CD8-positive, alpha-beta memory T cell (primary cell): ENCODE measurements at places on chromosomes 1 and 21. TPM values are rescaled to one million over a fixed set of nuclear protein-coding genes. Genes with fewer than 3 reads are reported as not detected.
A peak's percentile ranks its signal among the peaks of the same experiment; 100 is the strongest.

DNA sequence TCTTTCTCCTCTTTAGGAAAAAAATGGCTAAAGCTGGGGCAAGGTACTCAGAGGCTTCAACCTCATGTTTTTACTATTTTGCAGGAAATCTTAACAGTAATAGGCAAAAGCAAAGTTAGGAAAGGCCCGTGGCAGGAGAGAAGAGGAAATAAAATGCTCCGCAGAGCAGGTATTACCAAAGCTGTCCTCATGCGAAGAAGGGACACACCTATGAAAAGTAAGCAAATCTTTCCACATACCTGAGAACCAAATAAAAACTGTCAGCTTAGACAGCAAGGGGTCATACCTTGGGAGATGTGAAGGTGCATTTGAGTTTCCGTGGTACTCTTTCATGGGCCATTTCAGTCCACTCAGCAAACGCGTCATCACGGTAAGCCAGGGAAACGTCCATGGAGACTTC is 73.5 kb downstream of the WLS start:
- no peak for DNase-seq

DNA sequence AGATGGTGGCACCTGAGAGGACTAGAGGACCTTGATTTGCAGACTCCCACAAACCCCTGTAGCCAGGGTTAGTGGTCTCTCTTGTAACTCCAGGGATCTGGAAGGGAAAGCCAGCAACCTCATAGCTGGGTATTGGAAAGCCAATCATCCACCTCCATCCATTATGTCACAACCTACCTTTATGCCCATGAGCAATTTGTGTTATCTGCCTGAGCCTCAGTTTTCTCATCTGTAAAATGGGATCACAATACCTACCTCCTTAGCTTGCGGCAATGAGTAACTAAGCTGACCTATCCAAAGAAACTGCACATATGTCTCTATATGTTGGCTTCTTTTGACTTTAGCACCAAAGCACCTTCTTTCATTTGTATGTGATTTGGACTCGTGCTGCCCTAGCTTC is 14.5 kb downstream of the DLGAP3 start:
- DNase-seq = no peak

DNA sequence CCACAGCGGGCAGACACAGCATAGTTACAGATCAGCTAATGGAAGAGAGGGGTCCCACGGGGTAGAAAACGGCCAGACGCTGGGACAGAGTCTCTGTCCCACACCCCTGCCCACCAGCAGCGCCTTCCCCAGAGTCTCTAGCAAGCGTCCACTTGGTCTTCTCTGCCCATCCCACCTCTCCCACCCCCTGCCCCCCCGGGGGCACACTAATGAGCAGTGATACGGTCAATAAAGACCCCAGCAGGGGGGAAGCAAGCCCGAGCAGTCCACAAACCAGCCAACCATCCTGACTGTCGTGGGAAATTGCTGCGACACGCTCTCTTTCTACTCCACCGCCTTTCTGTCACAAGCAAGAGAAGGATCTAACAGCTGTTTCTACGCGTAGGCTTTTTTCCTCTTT is 374.7 kb downstream of the NPHP4 start:
- no peak for DNase-seq

GRCh38 chr1:160412028-160412362 is 11.6 kb downstream of the VANGL2 start:
- DNase-seq = no peak

DNA sequence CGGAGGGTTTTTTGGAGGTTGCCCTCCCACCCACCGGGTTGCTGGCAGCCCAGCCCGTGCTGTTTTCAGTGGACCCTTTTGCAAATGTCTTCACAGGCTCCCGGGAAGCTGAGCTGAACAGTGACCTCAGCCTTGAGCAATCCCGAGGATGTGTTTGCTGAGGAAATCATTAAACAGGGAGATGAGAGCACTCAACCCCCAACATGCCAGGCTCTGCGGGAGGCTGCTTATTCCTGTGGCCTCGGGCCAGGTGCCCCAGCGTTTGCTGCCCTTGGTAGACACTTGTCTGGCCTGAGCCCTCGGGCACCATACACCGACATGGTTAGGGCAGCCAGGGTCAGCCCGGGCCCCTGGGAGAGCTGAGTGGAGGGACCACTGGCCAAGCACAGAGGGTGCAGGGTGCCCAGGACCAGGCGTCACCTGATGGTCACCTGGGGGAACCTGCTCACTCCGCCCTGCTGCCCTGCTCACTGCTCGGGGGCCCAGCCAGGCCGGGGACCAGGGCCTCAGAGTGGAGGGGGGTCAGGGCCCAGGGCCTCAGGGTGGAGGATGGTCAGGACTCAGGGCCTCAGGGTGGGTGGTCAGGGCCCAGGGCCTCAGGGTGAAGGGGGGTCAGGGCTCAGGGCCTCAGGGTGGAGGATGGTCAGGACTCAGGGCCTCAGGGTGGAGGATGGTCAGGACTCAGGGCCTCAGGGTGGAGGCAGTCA is 42.5 kb upstream of the POFUT2 start:
- no peak for DNase-seq

- DNase-seq = no peak
Observed at GRCh38 chr1:156839426-156840109, 19.3 kb downstream of the INSRR start.

GRCh38 chr1:155834296-155834926 is 22.6 kb downstream of the GON4L start:
- no peak for DNase-seq

DNA sequence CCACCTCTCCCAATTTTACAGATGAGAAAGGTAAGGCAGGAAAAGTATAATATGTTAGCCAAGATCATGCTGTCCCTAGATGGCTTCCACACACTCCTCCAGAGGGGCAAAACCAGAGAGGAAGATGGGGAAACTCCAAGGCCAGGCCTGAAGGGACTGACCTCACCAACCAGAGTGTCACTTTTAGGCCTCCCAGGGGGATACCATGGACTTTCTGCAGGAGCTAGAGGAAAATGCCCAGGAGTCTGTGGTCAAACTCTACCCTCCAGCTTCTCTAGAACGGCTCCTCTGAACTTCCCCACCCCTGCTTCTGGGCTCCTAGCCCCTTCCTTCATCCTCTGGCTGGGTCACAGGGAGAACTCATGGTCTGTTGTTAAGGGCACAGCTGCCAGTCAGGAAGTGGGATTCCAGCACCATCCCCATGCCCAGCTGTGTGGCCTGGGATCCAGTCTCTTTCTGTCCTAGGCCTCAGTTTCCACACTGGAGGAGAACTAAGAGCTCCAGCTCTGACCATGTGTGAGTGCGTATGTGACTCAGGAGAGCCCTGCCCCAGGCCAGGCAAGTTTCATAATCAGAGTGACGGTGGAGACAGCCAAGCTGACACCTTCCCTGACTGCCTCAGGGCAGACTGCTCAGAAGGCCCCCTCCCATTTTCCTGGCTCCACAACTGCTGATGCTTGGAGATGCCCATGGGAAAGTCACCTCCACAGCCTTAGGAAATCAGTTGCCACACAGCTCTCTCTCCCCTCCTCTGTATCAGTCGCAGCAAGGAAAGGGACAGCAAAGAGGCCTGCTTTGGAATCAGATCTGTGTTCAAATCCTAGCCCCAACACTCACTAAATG is 1.9 kb downstream of the IGSF8 start:
- no peak for DNase-seq

GRCh38 chr1:50412813-50413476 is 10.3 kb downstream of the DMRTA2 start:
- no peak for DNase-seq

DNA sequence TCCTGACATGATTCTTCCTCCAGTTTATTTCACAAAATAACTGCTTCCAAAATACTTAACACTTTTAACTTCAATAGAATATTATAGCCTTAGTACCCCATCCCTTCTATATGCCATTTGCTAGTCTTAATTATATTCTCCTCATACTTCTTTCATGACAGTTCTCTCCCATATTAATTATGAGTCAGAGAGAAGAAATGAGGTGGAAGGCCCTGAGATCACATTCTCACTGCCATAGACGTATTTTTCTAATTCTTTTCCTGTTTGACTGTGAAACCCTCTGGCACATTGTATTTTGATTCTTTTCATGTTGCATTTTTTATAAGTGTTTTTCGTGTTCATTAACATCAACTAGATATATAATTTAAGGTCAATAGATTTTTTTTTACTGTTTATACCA is 88.4 kb downstream of the GTF2B start:
- DNase-seq = no peak

DNA sequence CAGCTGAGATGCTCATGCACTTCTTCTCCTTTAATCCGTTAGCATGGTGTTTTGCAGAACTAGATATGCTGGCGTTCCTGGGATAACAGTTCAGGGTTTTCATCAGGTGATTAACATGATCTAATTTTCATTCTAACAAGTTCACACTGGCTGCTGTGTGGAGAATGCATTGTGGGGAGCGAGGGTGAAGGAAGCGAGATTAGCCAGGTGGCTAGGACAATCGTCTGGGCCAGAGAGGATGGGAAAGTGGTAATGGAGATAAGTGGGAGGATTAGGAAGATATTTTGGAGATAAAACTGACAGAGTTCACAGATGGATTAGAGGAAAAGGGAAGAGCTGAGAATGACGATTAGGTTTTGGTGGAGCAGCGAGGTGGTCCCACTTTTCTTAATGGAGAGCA is 138.1 kb upstream of the MAGI3 start:
- DNase-seq = no peak

- DNase-seq = no peak
Observed at GRCh38 chr1:205449750-205450443, 5.9 kb downstream of the BLACAT1 start.

- no peak for DNase-seq
Observed at GRCh38 chr1:230109895-230110667, 43.0 kb downstream of the GALNT2 start.

GRCh38 chr1:67766141-67766978 is 66.9 kb downstream of the GNG12 start:
- peak; percentile 14 for DNase-seq

DNA sequence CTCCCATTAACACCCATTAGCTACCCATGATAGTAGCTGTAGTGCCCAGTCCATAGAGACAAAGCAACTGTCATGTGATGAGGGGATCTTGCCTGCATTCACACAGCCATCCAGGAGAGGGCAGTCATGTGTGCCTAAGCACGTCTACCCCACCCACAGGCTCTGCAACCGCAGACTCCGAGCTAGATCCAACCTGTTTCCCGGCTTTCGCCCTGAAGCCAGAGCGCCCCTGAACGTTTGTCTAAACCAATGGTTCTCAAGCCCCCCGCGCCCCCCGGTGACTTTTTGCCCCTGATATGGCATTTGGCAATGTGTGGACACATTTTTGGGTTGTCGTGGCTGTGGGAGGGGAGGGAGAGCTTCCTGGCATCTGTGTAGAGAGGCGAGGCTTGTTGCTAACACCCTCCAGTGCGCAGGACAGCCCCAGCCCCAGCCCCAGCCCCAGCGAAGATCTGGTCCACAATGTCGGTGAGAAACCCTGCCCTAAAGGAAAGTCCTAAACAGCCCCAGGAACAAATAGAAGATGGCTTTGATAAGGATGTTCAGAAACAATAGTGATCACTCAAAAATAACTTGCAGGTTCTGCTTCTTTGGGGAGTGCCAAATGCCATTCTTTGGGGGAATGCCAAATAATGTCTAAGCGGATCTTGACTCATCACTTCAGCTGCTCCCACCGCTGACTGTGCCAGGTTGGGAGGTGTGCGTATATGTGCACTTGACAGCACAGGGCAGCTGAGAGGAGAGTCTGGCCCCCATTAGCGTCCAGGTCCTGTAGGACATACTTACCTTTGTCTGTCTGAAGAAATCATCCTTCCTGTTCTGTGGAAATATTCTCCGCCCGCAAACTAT is 34.5 kb downstream of the SLC44A3 start:
- DNase-seq = peak; percentile 73

DNA sequence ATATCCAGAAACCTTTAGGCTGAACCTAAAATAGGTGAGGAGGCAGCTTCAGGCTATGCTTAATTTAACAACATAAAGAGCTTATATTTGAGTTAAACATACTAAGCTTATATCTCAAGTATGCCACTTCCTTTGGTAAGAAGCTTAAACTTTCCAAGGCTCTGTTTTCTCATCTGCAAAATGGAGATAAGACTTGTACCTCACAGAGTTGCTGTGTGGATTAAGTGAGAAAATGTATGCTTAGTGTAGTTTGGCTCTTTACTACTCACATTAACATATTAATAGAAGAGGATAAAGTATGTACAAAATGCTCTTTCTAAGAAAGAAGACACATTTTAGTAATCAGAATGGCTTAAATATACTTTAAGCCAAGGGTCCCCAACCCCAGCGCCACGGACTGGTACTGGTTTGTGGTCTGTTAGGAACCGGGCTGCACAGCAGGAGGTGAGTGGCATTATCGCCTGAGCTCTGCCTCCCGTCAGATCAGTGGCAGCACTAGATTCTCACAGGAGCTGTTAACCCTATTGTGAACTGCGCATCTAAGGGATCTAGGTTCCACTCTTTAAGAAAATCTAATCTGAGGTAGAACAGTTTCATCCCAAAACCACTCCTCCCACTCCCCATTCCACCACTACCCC is 77.2 kb downstream of the HS2ST1 start:
- no peak for DNase-seq

Gene UTS2
- total RNA-seq = not detected

Gene TAL1
- not detected for total RNA-seq

Gene PEX19
- total RNA-seq = 56.1 TPM

Gene MRAP
- not detected for total RNA-seq
